ENCODE measurements at places on chromosomes 5 and 9.
A peak's percentile ranks its signal among the peaks of the same experiment; 100 is the strongest.

DNA sequence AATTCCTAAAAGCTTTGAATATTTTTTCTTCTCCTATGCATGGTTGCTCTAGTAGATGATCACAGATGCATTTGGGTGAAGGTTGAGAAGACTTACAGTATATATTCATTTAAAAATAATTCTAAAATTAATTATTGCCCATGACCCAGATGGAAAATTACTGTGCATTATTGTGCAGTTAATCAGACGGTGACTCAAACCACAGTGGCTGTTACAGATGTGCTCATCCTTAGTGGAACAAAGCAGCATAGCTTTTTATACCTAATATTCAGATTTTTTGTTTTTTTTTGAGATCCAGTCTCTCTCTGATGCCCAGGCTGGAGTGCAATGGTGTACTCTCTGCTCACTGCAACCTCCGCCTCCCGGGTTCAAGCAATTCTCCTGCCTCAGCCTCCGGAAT, 10.7 kb downstream of the OR2V1 start:
- no peak for DNase-seq

GRCh38 chr9:34993502-34994259, 4.1 kb downstream of the DNAJB5 start:
- peak; percentile 72 for DNase-seq

- no peak for DNase-seq
Observed at GRCh38 chr5:37071901-37072581, 177.1 kb downstream of the CPLANE1 start.

DNA sequence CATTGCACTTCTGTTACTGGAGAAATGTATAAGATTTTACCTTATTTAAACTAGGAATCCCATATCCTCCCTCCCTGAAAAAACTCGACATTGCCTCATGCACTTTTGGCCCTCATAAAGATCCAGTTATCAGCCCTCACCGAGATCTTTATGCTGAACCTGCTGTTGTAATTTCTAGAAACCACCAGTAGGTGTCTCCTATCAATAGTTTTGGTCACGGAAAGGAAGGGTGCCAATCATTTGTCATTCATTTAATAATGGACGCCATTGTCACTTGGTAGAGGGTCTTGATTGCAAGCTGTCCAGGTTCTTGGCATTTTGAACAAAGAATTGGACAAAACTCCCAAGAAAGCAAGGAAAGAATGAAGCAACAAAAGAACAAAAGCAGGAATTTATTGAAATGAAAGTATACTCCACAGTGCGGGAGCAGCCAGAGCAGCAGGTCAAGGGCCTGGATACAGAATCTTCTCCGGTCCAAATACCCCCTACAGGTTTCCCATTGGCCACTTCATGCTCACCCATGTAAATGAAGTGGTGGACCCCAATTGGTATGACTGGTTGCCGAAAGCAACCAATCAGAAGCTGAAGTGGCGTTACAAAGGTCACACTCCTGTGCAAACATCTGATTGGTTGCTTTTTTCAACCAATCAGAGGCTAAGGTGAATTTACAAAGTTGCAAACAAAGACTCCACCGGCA, 524.3 kb downstream of the PSAT1 start:
- no peak for DNase-seq

DNA sequence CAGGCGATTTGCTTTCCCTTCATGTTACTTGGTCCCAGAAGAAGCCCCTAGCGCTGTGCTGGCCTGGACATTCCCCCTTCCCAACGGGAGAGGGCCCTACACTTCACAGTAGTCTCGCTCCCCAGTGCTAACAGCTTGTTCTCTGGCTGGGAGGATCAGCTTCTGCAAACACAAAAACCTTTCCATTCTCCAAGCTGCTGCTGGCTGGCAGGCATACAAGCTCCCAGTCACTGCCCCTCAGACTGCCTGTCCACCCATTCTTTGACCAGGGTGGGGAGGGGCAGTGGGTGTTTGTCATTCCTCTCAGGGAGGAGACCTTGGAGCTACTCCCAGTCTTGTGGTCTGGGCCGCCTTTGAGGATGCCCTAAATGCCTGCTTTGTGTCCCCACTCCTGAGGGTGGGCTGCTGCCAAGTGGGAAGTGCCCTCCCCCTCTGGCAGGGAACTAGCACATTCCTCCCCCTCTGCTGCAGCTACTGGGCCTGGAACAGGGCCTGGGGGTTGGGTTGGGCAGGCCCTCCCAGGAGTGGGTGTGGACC, 20.8 kb downstream of the ENHO start:
- DNase-seq: no peak
